Stomach (tissue), 19 donors: ENCODE measurements at places on chromosomes 5 and 9.
A peak's percentile ranks its signal among the peaks of the same experiment; 100 is the strongest.

GRCh38 chr5:88675168-88675707, 207.7 kb downstream of the MEF2C start:
- DNase-seq = no peak

- DNase-seq = no peak
Measured at GRCh38 chr5:133051061-133051541, 712 bp upstream of the HSPA4 start.

GRCh38 chr5:159514229-159514810, 184.0 kb upstream of the IL12B start:
- peak; percentile 46 for DNase-seq

DNA sequence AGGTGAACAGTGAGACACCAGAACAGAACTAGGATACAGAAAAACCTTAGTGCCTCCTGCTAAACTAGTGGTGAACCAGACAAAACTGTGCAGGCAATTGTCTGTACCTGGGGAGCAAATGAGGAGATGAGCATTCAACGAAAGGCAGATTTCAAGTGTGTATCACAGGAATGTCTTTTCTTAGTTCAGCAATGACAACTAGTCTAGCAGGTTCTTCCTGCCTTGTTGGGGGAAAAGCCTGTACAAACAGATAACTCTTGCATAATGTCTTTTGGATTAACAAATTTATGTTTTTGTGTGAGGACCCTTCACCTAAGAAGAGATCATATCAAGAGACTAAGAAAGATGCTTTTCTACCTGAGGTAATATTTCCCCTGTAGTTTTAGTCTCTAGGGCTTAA, 21.8 kb upstream of the DENND4C start:
- DNase-seq = peak; percentile 22

DNA sequence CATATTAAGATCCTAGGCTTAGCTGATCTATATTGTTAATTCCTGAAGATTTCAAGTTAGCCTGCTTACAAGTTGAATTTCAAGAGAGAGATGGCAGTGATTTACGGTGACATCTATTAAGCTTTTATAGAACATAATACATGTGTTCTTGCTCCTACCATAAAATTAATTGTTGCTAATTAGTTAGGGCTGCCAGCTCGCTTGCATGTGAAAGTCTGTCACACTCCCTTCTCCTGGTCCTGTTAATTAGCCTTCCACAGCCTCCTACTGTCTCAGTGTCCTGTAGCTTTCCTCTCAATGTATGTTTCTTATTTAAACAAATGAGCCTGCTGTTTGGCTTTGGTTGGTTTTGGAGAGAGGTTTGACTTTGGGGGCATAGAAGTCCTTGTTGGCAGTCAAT, 247.2 kb downstream of the NTRK2 start:
- DNase-seq = no peak

DNA sequence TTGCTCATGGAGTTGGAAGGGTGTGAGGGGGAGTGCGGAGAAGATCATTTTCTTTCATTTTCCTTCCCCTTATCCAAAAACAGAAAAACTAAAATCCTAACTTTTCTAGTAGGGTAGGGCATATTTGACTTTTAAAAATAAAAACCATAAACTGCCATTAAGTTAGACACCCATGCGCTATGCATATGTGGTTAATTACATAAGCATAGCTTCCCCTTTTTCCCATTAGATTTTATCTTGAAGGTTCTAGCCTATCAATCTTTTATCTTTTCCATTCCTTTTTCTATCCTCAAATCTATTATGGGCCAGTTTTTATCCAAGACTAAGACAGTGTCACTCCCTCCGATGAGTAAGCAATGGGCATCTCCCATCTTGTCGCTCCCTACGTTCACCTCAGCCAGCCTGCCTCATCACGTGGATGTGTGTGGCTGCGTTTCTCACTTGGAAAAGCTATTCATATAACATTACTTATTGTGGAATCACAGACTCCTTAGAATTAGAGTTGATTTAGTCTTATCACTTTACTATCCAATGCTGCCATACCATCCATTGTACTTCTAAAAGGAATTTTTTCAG, 49.2 kb downstream of the PCSK5 start:
- no peak for DNase-seq

DNA sequence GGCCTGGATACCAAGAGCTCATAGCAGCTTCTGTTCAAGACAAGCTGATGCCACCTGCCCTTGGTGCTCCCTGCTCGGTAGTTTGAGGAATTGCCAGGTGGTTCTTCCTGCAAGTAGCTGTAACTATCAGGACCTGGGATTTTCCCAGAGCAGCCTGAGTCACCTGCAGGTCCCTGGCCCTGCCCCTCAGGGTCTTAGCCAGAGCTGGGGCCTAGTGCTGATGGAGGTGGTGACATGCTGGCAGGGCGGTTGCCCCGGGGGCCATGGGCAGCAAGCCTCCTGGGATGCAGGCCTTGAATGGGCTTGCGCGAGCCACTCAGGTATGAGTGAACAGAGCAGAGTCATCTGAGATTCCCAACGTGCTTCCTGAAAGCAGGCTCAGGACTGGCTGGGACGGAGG, 262.3 kb downstream of the HSPA4 start:
- no peak for DNase-seq

DNA sequence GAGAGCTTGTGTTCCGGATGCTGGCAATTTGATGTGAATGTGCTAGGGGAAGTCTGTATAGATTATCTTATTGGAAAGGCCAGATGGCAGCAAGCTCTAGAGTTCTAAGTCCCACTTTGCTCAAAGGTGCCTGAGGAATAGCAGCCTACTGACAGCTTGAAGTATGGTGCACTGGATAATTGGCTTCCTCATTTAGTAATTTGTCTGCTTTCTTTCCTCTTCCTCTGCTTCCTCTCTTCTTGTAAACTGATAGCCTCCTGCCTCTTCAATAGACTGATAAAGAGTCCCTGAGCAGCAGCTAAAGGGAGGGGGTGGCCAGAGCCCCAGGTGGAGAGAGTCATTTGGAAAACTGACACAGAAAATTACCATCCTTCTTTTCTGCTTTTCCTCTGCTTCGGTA, 177.3 kb downstream of the FGF1 start:
- no peak for DNase-seq

GRCh38 chr5:130035388-130035787, 131.1 kb downstream of the CHSY3 start:
- DNase-seq = no peak

- peak; percentile 70 for DNase-seq
Measured at GRCh38 chr9:103397868-103398600, 402.9 kb downstream of the CYLC2 start.

DNA sequence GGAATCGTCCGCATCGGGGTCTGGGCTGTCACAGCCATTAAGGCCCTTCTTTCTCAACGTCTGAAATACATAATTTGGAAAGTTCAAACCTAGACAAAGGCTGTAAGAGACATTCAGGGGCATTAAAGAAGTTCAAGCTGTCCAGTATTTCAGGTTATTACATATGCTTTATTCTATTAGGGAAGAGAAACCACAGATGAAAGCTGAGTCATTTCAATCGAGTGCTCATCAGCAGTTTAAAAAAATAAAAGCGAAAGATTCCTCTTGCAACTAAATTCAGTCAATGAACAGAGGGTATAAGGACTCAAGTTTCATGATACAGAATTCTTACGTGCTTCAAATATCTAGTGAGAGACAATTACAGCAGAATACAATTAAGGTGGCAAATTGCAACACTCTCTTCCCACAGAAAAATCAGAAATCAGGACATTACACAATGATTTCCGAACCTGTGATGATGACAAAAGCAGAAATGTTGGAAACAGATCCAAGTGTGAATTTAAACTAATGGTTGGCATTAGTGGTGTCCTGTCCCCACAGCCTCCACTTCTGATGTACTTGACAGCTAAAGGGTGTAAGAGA, 121.6 kb downstream of the MEF2C start:
- DNase-seq = no peak

DNA sequence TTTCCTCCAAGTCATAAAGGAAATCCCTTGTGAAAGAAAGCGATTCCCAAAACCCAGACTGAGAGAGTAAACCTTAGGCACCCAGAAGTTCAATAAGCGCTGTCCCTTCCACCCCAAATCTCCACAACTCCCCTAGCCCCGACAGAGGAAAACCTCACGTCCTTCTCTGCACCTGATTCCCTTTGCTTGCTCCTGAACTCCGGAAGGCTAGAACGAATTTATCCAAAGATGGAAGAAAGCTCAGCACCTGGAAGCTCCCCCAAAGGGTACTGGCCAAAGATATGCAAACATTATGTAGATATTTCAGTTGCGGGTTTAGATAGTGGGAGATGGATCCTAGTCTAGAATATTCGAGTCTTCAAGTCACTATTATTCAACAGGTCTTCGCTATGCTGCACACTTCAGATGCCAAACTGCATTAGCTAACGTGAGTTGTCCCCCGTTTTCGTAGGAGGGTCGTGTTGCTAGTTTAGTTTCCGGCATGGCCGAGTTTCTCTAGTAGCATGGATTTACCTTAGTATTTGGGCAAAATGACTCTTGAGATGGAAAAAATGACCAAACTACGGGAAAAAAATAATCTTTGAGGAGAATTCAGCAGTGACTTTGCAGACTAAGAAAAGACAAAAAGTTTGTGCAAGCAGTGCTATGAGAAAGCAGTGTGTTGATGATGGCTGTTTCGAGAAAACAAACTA, 27.7 kb downstream of the NR2F1 start:
- DNase-seq = no peak

- no peak for DNase-seq
Measured at GRCh38 chr9:35500130-35500748, 10.3 kb downstream of the RUSC2 start.

GRCh38 chr5:44426944-44427343, 37.7 kb upstream of the FGF10 start:
- DNase-seq = no peak

DNA sequence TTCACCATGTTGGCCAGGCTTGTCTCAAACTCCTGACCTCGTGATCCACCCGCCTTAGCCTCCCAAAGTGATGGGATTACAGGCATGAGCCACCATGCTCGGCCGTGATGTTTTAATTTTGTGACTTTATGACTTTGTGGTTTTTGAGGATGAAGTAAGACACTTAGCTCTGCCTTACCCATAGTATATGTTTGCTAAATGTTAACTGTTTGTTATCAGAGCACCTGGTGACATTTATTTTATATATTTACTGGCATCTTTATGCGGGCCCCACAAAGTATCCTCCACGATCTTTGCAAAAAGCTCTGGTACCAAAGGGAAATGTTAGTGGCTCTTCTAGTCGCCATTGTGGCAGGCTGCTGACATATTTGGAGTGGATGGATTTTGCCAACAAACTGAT, 6.7 kb downstream of the SLC23A1 start:
- DNase-seq = no peak

- no peak for DNase-seq
Measured at GRCh38 chr5:171739271-171739670, 46.3 kb upstream of the SMIM23 start.

DNA sequence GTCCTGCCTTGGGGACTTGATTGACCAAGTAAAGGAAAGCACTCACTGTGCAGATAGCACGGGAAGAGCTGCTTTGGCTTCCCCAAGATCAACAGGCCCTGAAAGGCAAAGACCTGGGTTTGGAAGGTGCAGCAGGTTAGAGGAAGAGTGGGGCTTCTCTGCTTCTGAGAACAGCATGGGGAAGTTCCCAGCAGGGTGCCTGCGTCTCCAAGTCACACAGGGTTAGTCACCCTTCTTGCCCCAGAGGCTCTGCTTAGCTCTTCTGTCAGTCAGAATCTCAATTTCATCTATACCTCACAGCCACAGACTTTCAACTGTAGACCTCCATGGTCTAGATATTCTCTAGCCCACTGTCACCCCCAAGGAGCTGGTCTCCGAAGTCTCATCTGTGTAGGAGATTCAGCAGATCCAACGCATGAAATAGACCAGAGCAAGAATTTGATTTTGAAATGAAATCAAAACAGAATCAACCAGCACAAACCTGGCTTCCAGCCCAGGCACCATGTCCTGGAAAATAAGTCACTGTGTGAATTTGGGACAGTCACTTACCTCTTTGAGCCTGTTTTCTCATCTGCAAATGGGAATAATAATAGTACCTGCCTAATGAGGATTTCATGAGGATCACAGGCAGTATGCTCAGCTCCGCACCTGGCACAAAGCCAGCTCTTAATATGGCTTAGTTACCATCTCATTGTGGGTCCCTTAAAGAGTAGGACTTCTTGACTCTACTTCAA, 64.0 kb downstream of the SFXN1 start:
- peak; percentile 27 for DNase-seq

DNA sequence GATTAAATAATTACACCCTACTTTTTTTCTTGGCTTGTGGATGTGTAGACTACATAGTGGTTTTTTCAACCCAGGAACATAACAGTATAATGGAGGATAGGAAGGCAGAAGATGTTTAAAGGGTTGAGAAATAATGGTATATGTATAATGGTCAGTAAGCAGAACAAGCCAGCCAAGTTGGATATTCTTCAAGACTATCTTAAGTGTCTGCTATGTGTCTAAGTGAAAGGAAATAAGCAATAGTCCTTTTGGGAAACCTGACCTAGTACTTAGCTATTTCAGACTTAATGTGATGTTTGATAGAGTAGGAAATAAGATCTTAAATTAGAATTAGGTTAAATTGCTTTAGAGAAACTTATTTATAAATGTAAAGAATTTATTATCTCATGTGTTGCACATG, 85.7 kb downstream of the PTPDC1 start:
- DNase-seq = no peak

DNA sequence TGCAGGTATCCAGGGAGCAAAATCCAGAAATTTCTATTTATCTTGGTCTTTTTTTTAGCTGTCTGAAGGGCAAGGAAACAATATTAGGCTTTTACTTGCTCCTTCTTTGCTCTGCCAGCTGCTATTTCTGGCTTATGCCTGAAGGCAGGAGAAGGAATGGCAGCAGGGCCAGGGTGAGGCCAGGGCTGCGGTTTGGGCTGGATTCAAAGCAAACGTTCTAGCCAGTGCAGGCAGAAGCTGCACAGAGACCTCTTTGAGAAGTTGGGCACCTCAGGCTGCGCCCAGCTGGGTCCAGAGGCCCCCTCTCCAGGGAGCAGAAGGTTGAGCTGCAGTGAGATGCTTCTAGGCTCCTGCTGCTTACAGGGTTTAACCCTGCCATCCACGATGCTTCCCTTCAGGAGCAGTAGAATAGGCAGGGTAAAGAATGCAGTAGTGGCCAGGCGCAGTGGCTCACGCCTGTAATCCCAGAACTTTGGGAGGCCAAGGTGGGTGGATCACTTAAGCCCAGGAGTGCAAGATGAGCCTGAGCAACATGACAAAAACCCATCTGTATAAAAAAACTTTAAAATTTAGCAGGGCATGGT, 201.2 kb downstream of the ADCY2 start:
- no peak for DNase-seq

- no peak for DNase-seq
Measured at GRCh38 chr5:100161868-100162267, 373.3 kb upstream of the FAM174A start.

GRCh38 chr5:6708814-6709213, 4.4 kb upstream of the TENT4A start:
- DNase-seq = no peak

- DNase-seq = no peak
Measured at GRCh38 chr9:17905781-17906175, 326.9 kb downstream of the SH3GL2 start.

DNA sequence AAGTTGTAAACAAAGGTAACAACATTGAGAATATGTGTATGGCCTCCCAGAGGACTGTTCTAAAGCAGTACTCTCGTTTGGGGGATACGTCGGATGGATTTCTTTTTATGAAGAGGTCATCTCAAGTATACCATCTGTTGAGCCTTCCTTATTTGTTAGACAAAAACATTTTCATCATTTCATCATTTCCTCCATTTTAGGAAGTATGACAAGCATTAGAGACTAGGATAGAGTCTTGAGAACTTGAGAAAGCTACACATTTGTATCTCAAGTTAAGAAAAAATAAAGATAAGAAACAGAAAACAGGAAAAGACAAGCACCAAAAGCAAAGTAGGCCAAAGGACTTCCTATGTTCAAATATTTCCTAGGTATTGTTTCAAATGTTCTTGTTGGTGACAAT, 307.0 kb downstream of the EFNA5 start:
- no peak for DNase-seq
